Stimulated activated CD8-positive, alpha-beta memory T cell treated with anti-CD3 and anti-CD28 coated beads, Interleukin-7, amount 100 ng/mL, for 1 hour (primary cell): ENCODE measurements at places on chromosomes 3 and 15.

DNA sequence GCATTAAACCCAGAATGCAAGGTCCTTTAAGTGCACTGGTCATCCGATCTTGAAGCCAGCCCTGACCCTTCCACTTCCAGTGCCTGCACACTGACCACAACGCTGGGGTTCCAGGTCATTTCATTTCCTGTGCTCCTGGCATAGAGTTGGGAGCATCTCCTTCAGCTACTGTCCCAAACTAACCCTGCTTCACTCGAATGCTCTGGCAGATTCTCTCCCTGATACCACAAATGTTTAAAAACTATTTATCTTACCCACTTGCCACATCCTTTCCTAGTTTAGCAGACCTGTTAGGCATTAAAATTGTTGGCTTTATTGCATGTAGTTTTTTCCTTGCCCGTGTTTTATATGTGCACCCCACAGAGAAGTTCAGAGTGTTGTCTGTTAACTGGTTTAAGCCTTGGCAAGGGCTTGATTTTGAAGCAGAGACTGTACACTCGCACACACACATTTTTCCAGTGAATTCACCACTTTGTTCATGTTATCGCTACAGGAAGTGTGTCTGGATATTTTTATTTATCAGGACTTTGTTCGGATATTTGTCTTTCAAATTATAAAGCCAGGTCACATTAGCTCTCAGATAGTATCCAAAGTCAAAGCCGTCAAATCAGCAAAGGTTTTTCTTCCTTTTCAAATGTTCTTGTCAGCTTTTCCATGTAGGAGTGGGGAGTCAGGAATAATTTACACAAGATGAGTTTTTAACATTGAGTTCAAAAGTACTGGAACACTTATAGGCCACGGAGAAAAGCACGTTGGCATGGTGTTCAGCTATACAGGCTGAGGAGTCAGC is 77.3 kb downstream of the ABI3BP start:
- DNase-seq = no peak

- DNase-seq = no peak
Measured at GRCh38 chr15:96052154-96052553, 278.3 kb upstream of the NR2F2 start.

GRCh38 chr3:187016639-187017345 is 86.5 kb downstream of the ST6GAL1 start:
- no peak for DNase-seq

DNA sequence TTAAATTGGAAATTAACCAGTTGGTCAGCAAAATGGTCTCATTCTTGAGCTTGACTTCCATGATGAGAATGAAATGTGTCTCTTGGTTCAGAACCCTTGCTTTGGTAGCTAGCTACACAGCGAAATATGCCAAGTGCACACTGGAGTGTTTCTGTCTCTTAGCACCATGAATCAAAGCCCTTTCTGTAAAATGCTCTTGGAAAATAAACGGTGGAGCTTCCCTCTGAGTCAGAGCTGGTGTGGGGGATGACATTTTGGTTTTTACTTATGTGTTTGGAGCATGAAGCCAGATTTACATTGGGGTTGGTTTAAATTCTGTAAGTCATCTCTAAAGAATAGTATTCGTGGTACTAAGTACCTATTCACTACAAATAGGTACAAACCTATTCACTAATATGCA is 85.1 kb upstream of the NANOGP8 start:
- no peak for DNase-seq

GRCh38 chr3:42638339-42638842 is 15.1 kb upstream of the ZBTB47 start:
- no peak for DNase-seq

GRCh38 chr15:67690936-67691335 is 134.4 kb upstream of the SKOR1 start:
- DNase-seq = no peak
